Activated CD4-positive, alpha-beta T cell treated with anti-CD3 and anti-CD28 coated beads, Interleukin-2, amount 10 ng/mL, durations not matched to agents 24 days and 14 days (primary cell): ENCODE measurements at places on chromosomes 3 and 15. TPM values are rescaled to one million over a fixed set of nuclear protein-coding genes. Genes with fewer than 3 reads are reported as not detected.

- peaks cover 14% of the 10 kb centered on the region for H3K4me1 ChIP-seq
- peaks cover 42% of the 10 kb centered on the region for H3K36me3 ChIP-seq
- no peak overlapping the region for H3K27ac ChIP-seq
- no peaks in the 10 kb centered on the region for H3K27me3 ChIP-seq
- no peak overlapping the region for H3K4me3 ChIP-seq
Observed at GRCh38 chr3:131485119-131485518, 17.7 kb downstream of the MRPL3 start.

- no peaks in the 10 kb centered on the region for H3K36me3 ChIP-seq
- no peak within 1 kb of the TSS for H3K27ac ChIP-seq
- no peaks in the 10 kb centered on the region for H3K4me1 ChIP-seq
- H3K27me3 ChIP-seq: peaks cover 30% of the 10 kb centered on the region
Observed at GRCh38 chr3:47578691-47579632, at the start of gene CSPG5. Gene CSPG5, minus strand, starts transcription at chr3:47578865. Its CDS starts 172 bp downstream, at chr3:47578693.

DNA sequence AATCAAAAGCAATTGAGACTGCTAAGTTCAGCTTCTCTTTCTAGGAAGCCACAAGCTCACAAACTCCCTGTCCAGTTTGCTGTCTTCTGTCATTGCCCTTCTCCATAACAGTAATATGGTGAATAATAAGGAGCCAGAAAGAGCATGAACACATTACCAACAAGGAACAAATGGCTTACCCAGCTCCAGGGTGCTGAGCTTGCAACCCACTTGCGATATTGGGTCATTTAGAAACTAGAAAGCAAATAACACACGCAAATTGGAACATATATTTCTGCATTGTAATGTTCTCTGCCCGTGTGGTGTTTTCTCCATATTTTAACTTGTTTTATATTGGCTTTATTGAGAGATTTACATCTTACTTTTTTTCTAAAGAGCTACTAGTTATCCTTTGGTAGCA is 325.3 kb downstream of the GBE1 start:
- H3K4me1 ChIP-seq: no peaks in the 10 kb centered on the region
- no peak overlapping the region for H3K27ac ChIP-seq
- no peak overlapping the region for H3K4me3 ChIP-seq

GRCh38 chr3:1171320-1171719 is 78.5 kb downstream of the CNTN6 start:
- H3K27me3 ChIP-seq: no peaks in the 10 kb centered on the region
- no peaks in the 10 kb centered on the region for H3K4me1 ChIP-seq
- H3K4me3 ChIP-seq: no peak overlapping the region
- no peaks in the 10 kb centered on the region for H3K36me3 ChIP-seq
- DNase-seq: no peak

Gene LRRC31
- total RNA-seq: not detected in 2 replicates

- H3K27me3 ChIP-seq: no peaks in the 10 kb centered on the region
- H3K4me1 ChIP-seq: no peaks in the 10 kb centered on the region
- no peak overlapping the region for H3K4me3 ChIP-seq
- DNase-seq: no peak
- H3K36me3 ChIP-seq: no peaks in the 10 kb centered on the region
Observed at GRCh38 chr3:176820764-176821163, 376.5 kb downstream of the TBL1XR1 start.
